ENCODE measurements at places on chromosomes 7 and 10.

GRCh38 chr10:17744341-17744861 is 7.6 kb upstream of the TMEM236 start:
- no peak for DNase-seq

GRCh38 chr10:110868981-110869380 is 2.7 kb upstream of the PDCD4 start:
- no peak for DNase-seq

GRCh38 chr10:61592581-61592980 is 70.1 kb upstream of the CABCOCO1 start:
- no peak for DNase-seq

DNA sequence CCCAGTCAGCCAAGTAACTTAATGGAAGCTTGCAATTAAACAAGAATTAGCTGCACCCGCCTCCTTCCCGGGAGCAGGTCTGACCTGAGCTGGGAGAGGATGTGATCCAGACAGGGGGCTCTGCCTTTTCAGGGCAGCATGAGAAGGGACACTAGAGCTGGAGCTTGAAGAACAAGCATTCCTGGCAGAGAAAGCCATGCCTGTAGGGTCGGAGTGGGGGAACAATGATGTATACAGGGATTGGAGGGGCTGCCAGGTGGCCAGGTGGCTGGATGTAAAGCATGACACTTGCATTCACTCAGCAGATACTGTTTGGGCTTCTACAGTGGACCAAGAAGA is 112.5 kb downstream of the GRK5 start:
- DNase-seq = no peak

DNA sequence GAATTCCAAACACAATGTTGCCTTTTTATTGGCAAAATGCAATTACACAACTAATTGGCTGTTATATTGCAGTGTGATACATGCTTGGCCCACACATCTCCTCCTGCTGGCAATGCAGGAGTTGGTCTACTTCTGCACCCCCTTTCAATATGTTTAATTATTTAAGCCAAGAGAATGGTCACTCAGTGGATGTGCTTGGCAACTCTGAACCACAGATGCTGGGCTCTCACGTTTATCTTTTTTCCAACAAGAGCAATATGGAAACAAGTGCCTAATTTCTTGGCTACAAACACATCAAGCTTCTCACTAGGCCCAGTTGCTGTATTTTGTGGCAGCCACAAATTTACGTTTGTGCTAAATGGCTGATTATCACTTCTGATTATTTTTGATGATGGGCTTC is 1149.2 kb upstream of the CELF2 start:
- no peak for DNase-seq

DNA sequence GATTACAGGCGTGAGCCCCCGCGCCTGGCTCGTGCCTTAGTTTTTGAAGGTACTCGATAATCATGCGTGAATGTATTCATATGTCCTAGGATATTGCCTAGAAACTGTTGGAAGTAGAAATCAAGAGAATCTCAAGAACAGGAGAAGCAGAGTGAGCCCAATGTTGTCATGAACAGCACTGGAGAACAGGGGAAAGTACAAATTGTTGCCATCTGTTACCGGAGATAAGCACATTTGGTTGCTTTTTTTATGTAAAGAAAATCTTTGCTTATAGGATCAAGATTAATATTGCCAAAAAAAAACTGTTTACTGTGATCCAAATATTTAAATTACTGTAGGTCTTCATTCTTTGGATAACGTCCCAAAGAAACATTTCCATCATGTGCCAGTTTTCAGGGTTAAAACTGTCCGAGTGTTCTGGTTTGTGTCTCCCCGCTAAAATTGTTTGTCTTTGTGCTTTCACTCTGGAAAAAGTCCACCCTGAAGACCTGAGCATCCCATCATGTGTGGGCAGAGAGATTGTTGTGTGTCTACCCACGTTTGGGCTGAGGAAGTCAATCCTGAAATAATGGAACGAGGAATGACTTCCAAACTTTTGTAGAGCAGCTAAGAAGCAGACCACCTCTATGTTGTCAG is 95.7 kb upstream of the CELF2 start:
- DNase-seq = no peak

DNA sequence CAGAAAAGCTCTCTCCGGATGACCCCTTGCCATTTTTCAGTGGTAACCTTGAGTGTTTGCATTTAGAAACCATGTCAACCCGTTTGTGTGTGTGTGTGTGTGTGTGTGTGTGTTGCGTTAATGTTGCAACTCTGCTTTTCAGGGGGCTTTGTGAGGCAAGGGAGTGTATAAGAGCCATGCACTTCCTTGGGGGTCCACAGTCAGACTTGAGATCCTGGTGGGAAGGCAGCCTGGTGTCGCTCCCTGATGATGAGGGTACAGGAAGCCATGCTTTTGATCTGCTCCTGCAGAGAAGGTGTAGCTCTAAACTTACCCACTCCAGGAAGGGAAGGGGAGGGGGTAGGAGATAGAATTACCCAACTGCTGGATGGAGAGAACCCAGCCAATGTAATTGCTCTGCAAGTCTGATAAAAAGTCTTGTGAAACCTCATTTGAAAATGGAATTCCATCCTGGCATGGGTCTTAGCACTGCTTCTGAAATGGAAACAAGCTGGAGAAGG is 10.7 kb downstream of the GRK5 start:
- peak; percentile 23 for DNase-seq

All from posterior vena cava (tissue), 2 donors.